ENCODE measurements at places on chromosomes 4 and X.

- DNase-seq = no peak
These were observed 278.6 kb upstream of the DIPK2B start for GRCh38 chrX:45479196-45479834.

- DNase-seq = no peak
These were observed 339.7 kb upstream of the PCDH7 start for GRCh38 chr4:30380404-30380998.

- no peak for DNase-seq
These were observed 371.2 kb downstream of the AFF2 start for GRCh38 chrX:148871422-148872160.

DNA sequence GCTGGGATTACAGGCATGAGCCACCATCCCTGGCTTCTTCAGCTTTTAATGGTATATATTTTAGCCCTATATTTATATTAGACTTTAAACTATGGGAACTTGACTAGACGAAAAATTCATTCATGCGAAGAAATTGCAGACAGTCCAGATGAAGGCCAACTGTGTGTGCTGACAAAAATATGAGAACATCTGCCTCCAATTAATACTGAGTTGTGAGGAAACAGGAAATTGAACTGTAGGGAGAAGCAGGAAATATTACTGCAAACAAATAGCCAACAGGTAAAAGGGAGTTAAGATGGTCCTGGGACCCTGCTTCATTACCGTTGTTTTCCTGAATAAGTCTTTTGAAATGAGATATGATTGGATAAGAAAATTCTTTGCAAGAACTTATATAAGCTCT, 26.3 kb downstream of the MGARP start:
- no peak for DNase-seq

DNA sequence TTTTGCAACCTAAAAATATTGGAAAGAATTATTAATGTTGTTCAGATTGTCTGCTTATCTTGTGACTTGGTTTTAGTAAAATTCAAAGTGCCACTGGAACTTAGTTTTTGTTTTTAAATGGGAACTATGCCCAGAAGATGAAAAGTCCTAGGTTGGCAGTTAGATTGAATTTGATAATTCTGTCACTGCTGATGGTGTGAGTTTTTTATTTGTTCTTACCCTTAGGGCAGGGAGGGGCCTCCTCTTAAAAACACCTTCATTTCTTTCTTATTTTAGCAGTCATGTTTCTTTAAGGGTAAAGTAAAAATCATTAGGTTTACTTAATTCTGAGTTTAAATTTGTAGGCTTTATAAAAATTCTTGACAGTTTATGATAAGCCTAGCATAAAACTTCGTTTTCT, 80.6 kb downstream of the AFF1 start:
- no peak for DNase-seq

DNA sequence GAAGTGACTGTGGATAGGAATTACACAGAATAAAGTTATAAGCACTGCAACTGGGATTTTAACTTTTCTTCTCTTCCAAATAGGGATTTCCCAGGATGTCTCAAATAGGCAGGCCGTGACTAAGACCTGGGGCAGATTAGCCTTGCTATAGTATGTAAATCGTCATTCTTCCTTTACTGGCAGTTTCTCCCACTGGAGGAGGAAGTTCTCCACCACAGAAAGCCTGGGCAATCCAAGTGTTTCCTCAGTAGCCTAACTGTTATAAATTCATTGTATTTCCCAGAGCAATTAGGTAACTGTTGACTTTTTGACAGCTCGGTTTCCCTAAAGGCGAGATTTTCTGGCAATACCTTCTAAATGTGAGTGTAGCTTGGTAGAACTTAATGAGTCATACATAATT, at the start of gene TNIP3:
Gene TNIP3 (minus strand): TSS at position 31 of the 400 bp plus-strand sequence. CDS start 196 bp downstream, outside the sequence.
- no peak for DNase-seq

GRCh38 chr4:3417448-3417847, 24.3 kb upstream of the HGFAC start:
- DNase-seq = no peak

DNA sequence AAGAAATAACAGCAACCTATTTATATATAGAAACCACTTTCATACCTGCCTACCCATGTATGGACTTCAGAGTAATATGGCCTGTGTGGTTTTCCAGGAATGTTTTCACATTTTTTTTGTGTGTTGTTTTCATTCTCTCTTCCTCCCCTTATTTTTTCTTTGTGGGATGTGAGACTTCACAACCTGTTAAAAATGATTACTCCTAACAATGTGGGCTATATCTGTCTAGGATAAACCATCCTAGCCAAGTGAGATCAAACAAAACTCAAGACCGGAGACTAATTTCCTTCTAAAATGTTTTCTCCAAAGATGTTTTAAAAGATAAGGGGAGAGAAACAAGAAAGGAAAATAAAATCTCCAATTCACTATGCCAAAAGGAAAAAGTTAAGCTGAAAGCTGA, 106.1 kb upstream of the DIPK2B start:
- no peak for DNase-seq

GRCh38 chr4:151192556-151193235, 84.3 kb upstream of the PRSS48 start:
- no peak for DNase-seq

- no peak for DNase-seq
These were observed 542.3 kb upstream of the GRIA3 start for GRCh38 chrX:122641826-122642225.

GRCh38 chr4:211033-211511, 86.8 kb downstream of the ZNF718 start:
- no peak for DNase-seq

GRCh38 chr4:30722359-30723200, 2.4 kb downstream of the PCDH7 start:
- DNase-seq = no peak
